Fibroblast of villous mesenchyme (primary cell): ENCODE measurements at places on chromosomes 5 and 9.

DNA sequence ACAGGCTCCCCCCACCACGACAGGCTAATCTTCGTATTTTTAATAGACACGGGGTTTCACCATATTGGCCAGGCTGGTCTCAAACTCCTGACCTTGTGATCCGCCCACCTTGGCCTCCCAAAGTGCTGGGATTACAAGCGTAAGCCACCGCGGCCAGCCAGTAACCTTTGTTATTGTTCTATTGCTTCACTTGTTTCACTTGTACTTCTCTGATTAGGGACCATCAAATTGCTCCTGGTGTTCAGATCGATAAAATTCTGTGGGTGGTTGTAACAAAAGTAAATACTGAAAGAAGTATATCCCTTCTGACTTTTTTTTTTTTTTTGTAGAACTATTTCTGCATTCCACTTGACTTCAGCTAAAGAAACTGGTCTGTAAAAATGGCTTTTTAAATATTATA, 445.5 kb upstream of the CDH10 start:
- no peak for DNase-seq

- no peak for DNase-seq
These were observed 515.7 kb upstream of the TLE4 start for GRCh38 chr9:79056041-79056440.

- DNase-seq = no peak
These were observed 25.7 kb upstream of the ENTREP1 start for GRCh38 chr9:69299315-69299714.

- DNase-seq = no peak
These were observed 450.5 kb upstream of the PTPRD start for GRCh38 chr9:11063263-11063662.

- no peak for DNase-seq
These were observed 15.2 kb downstream of the NEK6 start for GRCh38 chr9:124272979-124273378.

DNA sequence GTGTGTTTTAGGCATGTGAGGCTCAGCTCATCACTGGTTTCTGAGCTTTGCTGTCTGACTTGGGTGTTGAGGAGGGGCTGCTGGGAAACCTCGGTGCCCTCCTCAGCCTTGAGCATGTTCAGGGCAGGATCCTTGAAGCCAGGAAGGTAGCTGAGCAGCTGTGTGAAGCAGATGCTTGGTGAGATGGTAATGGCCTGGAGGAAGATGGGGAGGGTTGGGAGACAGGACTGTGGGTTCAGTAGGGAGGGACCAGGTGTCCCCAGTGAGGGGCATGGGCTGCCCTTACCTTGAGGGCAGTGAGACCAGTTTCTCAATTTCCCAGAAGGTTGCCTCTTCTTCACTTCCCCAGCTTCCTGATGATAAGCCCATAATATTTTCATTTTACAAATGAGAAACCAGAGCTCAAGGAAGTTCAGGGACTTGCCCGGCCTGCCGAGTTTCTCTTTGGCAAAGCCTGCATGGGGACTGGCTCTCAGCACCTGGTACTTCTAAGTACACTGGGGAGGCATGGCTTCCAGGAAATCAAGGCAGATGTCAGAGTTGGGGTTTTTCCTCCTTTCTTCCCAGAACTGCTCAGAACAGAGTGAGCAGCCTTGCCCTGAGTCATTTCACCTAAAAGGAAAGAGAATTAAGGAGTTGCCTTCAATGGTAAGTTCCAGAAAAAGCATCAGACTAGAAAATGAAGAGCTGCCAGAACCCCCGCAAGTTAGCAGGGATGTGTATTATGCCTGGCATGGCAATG, 225.7 kb downstream of the MAST4 start:
- no peak for DNase-seq

DNA sequence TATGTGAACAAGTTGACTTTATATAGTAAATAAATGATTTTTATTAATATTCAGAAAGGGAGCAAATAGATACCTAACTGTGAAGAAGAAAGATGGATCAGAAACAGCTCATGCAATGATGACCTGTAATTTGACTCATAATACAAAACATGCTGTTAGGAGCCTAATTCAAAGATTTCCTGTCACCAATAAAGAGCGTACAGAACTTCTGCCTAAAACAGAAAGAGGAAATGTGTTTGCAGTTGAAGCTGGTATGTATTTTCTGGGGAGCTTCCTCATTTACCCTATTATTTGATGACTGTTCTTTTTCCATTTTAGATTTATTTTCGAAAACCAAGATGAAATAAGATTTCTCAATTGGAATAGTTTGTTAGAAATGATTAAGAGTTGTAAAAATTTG, 11.4 kb downstream of the YTHDC2 start:
- no peak for DNase-seq
